ENCODE measurements at places on chromosomes 2 and 18. TPM values are rescaled to one million over a fixed set of nuclear protein-coding genes. Genes with fewer than 3 reads are reported as not detected.

DNA sequence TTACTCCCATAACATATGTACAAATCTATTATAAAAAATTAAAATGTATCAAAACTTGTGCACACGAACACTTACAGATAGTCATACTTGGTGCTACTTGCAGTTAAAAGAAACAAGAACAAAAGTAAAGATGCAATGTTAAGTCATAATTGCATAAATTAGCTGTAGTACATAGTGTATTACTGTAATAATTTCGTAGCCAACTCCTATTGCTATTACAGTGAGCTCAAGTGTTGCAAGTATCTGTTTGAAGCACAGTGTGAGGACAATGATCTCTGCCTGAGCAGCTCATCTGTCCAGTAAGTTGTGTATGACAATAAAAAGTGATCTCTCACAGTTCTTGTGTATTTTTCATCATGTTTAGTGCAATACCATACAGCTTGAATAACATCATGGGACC, 7.5 kb upstream of the SERPINB13 start:
- no peak for DNase-seq

The ZNF396 gene
- total RNA-seq, result 0.89 TPM

DNA sequence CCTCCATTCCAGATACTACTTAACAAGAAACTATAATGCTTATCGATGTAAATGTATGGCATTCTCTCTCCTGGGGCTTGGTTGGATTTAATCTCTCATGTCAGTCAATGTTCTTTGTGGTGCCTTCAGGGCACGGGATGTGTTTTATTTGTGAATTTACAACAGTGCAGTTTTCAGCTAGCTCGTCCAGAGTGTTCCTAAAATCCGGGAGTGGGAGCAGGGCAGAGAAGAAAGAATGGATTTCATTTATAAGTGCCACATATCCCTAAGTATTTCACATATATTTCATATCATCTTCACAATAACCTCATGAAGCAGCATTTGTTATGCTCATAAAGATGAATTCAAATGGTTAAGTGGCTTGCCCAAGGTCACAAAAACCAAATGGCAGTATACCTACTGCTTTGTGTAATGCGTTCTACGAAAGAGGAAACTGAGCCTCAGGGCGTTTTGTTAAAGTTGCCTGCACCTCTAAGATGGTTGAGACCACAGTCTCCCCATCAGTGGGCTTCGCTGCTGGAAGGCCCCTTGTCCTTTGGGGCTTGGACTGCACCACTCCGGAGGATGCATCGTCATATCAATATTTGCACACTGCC, 134.7 kb upstream of the MGAT5 start:
- DNase-seq, result no peak

DNA sequence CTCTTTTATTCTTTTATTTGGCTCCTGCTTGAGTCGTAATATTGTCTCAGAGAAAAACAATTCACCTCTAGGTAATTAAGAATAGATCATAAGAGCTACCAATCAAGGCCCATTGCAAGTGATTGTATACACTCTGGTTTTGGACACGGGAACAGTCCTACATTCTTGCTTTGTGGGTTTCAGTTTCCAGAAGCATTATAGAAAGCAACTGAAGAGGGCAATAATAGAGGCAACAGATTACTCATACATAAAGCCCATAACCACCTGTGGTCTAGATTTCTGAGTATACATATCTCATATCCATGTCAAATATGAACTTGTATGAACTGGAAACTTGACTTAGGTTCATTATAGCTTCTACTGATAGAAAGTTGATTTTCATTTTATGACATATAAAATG, 65.4 kb downstream of the DIS3L2 start:
- DNase-seq, result no peak

The SERTAD2 gene
- total RNA-seq, result 20.4 TPM
